ENCODE measurements at places on chromosomes 7 and 10.

- no peak for DNase-seq
Observed at GRCh38 chr10:13990392-13990805, 340.3 kb downstream of the FRMD4A start.

GRCh38 chr7:40604601-40605438 lies 470.0 kb downstream of the SUGCT start:
- DNase-seq = peak; percentile 32

DNA sequence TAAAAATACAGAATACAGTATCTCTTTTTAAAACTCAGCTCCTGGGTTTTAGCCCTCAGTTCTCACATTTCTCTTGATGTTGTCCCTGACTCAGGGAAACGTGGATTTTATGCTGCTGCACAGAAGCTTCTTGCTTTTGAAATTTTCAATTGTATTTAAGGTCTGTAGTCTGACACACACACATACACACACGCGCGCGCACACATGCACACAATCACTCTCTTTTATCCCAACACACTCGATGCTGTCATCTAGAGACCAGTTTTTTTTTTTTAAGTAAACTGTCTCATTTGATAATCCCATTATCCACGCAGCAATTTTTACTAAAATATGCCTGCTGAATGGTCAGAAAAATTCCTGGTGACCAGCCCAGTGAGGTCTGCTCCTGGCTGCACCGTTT lies 108.6 kb downstream of the KMT2E start:
- no peak for DNase-seq

DNA sequence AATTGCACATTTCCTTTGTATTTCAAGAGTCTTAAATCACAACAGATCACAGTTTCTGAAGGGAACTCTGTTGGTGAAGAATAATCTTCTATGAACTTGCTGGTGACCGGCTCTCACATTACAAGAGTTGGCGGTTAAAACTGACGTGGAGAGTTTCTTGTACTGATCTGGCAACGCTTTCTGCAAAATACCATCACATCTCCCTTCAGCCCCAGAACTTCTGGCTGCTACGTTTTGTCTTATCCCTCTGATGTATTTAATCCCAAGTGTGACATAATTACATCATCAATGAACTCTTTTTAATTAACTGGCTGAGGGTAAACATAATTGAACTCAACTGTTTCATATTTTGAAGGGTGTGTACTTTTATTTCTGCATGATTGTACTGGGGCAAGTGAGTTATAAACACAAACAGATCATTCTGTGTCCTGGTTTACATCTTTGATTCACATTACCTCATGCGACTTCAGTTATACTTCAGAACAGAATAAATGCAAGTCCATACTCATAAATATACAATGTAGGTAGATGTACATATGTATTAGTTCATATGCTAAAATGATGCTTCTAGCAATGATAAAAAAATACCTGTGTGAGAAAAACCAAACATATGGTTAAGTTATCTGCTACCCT lies 105.1 kb upstream of the NPVF start:
- DNase-seq = no peak

DNA sequence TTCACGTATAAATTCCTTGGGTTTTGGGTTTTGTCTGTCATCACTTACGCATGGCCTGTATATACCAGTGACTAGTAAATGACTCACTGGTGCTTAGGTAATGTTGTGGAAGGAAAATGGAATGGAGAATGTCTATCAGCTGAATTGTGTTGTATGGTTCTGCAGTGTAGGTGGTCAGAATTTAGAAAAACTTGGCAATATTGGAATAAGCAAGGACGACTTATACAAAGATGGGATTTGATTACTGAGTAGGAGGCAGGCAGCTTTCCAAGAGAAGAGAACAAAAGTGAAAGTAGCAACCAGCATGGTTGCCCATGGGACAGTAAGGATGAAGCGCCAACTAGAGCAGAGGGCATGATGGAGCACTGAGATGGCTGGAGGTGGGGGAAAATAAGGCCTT lies 168.6 kb upstream of the CSTF2T start:
- no peak for DNase-seq

GRCh38 chr7:140267381-140268226 lies 90.8 kb upstream of the KDM7A start:
- DNase-seq = no peak
